ENCODE measurements at places on chromosomes 13 and 19.

- DNase-seq: no peak
Observed at GRCh38 chr19:17447704-17448130, 751 bp downstream of the TMEM221 start.

GRCh38 chr19:6828698-6829633, 56.5 kb downstream of the VAV1 start:
- DNase-seq: peak; percentile 58

DNA sequence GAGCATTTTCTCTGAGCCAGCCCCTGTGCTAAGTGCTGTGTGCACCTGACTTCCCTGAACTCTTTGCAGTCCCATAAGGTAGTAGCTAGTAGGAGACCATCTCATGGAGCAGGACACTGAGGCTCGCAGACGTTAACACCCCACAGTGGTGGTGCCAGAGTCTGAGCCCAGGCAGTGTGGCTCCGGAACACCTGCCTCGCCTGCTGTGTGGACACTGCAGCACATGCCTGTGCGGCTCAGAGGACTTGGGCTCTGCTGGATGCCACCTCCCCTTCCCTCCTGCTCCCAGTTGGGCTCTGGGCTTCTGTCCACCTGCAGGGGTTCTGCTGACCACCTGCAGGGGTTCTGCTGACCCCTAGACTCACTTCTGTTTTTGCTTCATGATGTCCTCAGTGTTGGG, 27.0 kb upstream of the SIGLEC11 start:
- DNase-seq: no peak

- no peak for DNase-seq
Observed at GRCh38 chr13:80105350-80105749, 235.6 kb downstream of the SPRY2 start.

- DNase-seq: no peak
Observed at GRCh38 chr13:97189928-97190327, 32.2 kb upstream of the MBNL2 start.

DNA sequence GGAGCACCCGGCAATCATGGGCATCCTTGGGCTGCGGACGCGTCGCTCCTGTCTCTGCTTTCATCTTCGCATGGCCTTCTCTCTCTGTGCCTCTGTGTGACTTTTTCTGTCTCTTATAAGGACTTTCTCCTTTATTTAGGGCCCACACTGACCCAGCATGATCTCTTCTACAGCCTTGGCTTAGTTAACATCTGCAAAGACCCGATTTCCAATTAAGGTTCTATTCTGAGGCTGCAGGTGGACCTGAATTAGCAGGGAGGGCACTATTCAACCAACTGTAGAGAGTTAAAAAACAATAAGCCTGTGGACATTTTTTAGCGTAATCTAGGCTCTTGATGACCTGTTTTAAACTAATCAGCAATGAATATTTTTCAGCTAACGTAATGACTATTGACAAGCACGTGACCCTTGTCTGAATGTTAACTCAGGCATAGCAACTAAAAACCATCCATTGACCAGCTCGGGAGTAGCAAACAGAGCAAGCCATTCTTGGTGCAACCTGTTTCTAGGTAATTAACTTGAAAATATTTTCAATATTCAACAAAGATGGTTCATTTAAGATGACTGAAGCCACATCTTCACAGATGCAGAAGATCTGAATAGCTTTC, 15.2 kb downstream of the F10 start:
- DNase-seq: no peak

DNA sequence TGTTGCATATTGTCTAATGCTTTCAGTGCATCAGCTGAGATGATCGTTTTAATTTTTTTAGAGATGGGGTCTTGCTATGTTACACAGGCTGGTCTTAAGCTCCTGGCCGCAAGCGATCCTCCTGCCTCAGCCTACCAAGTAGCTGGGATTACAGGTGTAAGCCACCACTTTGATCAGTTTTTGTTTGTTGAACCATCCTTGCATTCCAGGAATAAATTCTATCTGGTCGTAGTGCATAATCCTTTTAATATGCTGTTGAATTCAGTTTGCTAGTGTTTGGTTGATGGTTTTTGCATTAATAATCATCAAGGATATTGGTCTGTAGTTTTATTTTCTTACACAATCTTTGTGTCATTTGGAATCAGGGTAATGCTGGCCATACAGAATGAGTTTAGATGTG, 4.4 kb downstream of the ZNF211 start:
- no peak for DNase-seq

DNA sequence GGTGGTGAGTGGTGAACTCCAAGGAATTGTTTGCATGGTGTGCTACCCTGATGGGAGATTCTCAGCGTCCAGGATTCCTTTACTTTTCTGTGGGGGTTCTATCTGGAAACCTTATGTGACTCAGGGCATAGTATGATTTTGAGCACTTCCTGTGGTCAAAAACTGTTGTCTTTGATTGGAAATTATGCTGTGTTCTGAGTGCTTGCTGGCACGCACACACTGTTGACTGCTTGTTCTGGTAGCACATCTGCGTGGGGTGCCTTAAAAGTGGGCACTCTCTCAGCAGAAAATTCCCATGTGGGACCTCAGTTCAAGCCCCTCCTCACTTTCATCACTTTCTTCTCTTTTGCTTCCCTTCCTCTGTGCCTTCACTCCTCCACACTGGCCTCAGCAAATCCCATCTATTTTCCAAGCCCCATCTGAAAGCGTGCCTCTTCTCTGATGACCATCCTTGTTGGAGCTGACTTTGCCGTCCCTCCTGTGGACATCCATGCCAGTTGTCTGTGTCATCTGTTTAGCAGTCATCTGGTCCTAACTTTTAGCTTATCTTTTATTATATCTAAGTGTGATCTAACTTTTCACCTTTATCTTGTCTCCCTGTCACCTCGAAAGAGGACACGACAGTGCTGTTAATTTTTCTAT, 56.4 kb upstream of the NPAS1 start:
- DNase-seq: no peak

GRCh38 chr13:48252176-48252575, 19.2 kb downstream of the ITM2B start:
- no peak for DNase-seq

GRCh38 chr19:37079238-37079637, 1.0 kb downstream of the ZNF420 start:
- DNase-seq: no peak

GRCh38 chr19:1400281-1401137, 833 bp downstream of the GAMT start:
- peak; percentile 71 for DNase-seq

DNA sequence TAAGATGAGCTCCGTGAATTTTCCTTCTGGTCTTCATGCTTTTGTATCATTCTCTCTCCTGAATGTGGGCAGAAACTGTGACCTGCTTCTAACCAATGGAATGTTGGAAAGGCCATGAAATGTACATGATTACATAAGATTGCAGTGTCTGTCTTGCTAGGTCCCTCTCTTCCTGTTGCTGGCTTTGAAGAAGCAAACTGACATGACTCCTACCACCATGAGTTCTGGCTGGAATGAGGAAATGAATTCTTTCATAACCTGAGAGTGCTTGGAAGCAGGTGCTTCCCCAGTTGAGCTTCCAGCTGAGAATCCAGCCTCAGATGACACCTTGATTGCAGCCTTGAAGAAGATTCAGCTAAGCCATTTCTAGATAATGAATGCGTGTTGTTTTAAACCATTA, 275.0 kb upstream of the MIR17HG start:
- no peak for DNase-seq

DNA sequence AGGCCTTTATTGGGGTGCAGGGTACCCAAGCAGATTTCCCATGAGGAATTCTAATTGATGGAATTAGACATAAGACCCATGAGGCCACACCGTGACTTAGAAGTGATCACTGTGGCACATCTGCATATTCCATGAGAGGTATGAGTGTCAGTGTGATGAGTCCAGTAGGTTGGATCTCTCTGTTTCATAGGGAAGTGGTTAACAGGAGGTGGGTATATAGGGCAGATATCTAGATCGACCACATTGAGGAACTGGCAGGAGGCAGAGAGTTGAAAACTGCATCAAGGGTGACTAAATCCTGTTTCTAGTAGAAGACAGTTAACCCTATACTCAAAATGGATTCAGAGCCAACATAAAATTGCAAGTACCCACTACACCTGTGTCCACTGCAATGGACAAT, 68.6 kb upstream of the MIR17HG start:
- no peak for DNase-seq

Measured in GM13977 (cell line).